ENCODE measurements at places on chromosomes 7 and 10.
A peak's percentile ranks its signal among the peaks of the same experiment; 100 is the strongest.

DNA sequence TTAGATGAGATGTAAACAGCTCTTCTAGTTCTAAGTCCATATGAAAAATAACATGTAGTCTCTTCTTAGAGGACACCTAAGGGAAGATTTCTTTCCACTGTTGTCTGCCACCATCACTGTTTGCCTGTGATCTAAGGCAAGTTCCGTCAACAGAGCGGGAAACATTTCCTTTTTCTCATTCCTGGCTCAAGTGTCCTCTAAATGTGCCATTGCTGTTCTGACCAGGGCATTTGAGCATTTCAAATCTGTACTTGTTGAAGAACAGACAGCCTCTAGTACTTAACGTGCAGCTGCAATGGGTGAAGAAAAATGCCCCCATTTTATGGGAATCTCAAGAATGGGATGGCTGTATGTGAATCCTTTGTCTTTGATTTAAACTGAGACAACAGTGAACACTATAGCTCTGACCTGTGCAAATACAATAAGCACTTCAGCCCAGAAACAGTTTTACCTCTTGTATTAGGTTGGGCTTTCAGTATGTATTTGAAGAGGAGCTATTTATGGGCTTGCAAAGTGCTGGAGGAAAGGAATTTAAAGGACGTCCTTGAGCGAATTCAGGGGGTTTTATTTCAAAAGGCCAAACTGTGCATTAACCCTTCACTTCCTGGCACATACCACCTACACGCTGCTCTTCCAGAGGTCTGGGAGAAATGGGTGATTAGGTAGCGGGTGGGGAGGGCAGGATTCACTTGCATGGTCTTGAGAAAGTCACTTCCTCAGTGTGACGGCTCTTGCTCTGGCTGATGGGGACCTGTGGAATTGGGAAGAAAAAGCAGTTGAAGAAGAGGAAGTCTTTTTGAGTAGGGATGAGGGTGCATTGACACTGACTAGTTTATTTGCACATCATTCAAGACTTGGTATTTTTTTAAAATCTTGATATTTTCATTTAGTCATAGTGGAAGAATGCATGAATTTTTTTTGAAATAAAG is 66.1 kb downstream of the THNSL1 start:
- no peak for DNase-seq

DNA sequence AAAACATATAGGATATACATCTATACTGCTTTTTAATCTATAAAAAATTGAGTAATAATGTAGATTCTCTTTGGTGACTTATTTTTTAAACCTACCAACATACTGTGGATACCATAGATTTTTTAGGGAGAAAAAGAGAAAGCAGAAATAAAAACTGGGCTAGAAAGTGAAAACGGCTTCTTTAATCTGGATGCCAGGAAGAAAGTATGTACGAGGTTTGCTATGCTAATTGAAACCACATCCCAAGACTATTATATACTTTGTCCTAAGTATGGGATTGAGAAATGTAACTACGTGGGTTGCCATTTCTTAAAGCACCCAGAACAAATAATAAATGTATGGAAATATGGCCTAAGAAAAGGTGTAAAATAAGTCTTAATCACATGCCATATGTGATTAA is 129.0 kb upstream of the NFE2L3 start:
- DNase-seq, result no peak

GRCh38 chr7:153193144-153193595 is 433.6 kb downstream of the ACTR3B start:
- DNase-seq, result peak; percentile 71

- no peak for DNase-seq
Observed at GRCh38 chr7:36279200-36279925, 110.3 kb upstream of the ANLN start.

DNA sequence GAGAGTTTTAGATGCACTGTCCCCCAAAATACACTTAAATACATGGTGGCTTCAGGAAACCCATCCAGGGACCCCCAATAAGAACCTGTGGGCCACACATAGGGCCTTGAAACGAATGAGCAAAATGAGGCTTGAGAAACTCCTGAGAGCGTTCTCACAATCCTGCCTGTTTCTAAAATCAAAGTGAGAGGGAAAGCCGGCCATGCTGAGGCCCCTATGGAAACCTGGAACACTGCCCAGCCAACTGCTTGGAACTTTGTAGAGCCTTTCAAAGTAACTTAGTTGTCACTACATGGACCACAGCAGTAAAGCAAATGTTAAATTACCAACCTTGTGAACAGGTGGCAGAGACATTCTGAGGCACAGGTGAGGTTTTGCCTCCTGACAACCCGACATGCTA is 13.4 kb downstream of the SGMS1 start:
- DNase-seq, result no peak

DNA sequence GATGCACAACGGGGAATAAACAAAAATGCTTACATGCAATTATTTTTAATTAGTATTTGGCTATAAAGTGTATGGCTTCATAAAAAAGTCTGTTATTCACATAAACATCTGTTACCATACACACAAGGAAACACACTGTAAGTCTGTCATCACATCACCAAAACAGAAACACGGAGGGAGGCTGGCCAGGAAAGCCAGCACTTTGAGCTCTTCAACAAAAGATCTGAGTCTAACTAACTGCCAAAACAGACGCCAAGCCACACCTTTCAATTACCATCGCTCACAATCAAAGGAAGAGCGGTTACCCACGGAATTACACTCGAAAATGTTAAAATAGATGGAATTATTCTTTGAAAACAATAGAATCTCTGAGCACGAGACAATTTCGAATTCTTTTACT is 49.2 kb upstream of the MGMT start:
- DNase-seq, result no peak

DNA sequence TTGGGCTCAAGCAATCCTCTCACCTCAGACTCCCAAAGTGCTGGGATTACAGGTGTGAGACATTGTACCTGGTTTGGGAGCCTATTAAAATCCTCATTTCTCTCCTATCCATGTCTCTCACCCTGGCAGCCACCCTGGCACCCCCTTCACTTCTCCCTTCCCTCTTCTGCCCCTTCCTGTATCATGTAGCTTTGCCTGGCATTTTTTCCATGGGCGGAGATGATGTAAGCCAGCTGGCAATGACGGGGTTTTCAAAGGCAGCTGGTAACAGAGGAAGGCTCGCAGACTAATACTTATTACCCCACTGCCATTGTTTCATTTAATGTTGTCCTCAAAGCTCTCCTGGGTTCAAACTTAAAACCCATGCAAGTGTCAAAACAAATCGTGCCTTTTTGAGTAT is 61.9 kb downstream of the RGS10 start:
- no peak for DNase-seq

DNA sequence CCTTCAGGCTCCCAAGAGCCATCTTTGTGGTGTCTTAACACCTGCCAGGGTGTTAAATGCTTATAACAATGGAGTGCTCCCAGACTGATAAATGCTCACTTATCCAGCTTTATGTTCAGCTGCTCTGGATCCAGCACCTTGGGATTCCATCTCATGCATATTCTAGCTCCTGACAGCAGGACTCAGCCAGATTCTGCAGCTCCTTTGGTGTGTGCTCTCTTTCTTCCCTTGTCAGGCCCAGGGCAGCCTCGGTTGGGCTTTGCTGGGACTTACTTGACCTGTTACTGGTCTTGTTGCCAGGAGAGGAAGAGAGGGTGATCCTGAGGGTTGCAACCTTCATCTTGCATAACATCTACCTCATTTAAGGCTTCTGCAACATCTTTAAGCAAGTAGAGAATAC is 59.4 kb upstream of the CCNY start:
- DNase-seq, result no peak

GRCh38 chr7:53426145-53426750 is 390.8 kb downstream of the POM121L12 start:
- no peak for DNase-seq

DNA sequence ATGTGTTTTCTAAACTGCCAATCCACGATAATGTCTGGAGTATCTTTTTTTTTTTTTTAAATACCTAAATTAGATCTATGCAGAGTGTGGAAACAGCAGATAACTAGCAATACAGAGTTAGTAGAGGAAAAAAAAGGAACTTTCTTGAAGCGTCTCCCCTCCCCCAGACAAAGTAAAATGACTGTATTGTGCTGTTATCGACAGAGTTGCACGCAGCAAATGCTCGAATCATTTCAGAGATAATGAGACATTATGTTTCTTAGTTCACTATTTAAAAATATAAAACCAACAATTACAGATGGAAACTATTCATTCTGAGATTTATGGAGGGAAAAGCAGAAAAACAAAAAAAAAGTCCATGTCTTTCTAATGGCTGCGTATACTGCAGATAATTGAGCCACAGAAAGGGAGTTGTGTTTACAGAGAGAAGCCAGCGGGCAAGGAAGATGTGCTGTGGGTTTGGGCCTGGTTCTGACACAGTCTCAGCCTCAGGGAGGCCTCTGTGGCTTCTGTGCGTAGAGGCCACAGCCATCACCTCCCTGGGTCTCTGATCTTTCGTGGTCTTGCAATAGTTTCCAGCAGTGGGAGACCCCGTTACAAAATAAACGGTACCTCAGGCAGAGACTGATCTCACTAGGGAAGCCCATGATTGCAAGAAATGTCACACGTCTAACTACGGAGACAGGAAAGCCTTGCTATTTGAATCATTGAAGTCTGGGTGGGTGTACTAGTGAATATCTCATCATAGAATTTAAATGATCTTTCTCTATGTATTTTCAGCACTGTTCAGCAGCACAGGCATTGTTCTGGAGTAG is 19.1 kb upstream of the KLF6 start:
- DNase-seq, result no peak

DNA sequence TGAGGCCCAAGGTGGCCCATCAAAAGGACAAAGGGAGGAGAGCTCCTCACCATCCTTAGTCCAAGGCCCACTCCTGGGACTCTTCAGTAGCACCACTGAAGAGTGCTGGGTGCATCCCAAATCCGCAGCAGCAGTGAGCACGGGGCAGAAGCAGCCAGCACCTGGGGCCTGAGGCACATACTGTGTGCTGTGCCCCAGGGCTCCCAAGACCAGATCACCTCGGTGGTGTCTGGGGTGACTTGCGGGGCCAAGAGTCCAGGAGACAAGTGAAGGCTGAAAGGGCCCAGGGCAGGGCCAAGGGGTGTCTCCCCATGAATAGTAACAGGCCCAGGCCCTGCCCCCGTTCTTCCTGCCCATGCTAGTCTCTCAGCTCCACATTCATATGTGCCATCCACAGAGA is 59.9 kb upstream of the INSIG1 start:
- no peak for DNase-seq

GRCh38 chr10:114772496-114773196 is 48.9 kb upstream of the FHIP2A start:
- DNase-seq, result no peak

DNA sequence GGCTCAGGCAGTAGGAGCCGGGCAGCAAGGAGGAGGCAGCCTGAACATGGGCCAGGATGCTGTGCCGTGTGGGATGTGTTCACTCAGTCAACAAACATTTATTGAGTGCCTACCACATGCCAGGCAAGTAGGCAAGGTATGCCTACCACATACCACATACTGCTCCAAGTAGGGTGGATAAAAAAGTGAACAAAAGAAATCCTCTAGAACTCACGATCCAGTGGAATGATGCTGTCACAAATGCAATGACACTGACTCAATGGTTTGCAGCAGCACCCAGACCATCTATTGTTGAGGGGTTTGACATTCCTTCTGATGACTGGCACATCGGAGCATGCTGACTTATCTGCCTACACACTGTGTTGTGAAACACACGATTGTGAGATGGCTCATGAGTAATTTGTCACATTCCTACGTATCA is 413.5 kb downstream of the NRG3 start:
- DNase-seq, result no peak

DNA sequence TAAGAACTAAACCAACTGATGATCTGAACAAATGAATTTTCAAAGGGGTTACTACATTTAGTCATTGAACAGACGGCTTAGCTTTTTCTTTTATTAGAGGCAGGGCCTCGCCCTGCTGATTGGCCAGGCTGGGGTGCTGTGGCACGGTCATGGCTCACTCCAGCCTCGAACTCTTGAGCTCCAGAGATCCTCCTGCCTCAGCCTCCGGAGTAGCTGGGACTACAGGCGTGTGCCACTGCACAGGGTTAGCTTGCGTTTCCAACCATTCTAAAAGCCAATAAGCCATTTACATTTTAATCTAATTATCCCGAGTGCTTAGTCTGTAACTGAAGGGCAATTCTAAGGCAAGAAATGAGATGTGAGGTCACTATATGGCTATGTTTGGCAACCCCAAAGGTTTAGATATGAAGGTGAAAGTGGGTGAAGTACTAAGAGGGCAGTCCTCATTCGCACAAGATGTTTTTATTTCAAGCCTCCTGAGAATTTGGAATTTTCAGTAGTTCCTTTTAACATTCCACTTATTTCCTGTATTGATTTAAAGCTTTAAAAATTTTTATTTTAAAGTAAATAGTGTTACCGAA is 1.6 kb upstream of the CDK13 start:
- DNase-seq, result no peak

- no peak for DNase-seq
Observed at GRCh38 chr7:130970196-130970595, 236.2 kb upstream of the KLF14 start.

- no peak for DNase-seq
Observed at GRCh38 chr10:115033898-115034297, 59.3 kb upstream of the ATRNL1 start.

- no peak for DNase-seq
Observed at GRCh38 chr10:132647424-132647823, 109.8 kb downstream of the INPP5A start.

DNA sequence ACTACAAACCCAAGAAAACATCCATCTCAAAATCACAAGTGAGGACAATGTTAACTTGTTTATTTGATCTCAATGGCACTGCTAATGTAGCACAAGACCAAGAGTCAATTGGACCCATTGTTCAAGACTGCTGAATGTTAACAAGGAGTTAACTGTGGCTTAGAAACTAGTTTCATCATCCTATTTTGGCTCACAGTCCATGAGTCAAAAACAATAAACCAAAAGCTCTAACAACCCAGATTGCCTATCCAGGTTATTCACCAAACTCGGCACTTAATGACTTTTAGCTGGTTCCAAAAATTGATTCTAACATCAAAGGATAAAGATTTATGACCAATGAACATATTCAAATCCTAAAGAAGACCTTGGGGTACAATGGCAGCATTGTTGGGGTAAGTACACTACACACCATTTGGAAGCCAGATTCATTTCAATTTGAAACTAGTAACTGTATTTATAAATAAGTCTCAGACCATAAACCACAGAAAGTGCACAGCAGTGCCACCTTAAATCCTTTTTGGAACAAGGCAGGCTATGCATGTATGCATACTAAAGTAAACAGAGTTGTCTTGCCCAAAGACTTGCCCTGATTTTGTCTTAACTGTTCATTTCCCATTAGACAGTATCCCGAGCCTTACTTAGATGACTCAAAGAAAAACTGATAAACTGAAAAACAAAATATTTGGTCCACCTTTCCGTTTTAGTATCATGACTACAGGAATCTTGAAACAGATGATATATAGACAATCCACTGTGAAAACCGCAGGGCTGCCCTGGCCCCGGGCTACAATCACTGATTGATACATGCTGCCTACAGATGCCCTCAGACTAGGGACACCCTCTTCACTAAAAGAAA is 84.5 kb downstream of the SRPK2 start:
- DNase-seq, result no peak

- peak; percentile 13 for DNase-seq
Observed at GRCh38 chr10:60883187-60883586, 60.8 kb downstream of the RHOBTB1 start.

GRCh38 chr10:499991-500390 is 189.5 kb downstream of the DIP2C start:
- no peak for DNase-seq

GRCh38 chr7:13181216-13181615 is 493.8 kb downstream of the ARL4A start:
- DNase-seq, result no peak

Data from endothelial cell (in vitro differentiated cells).